RPMI8226 (cell line): ENCODE measurements at places on chromosomes 7 and 10.
A peak's percentile ranks its signal among the peaks of the same experiment; 100 is the strongest.

DNA sequence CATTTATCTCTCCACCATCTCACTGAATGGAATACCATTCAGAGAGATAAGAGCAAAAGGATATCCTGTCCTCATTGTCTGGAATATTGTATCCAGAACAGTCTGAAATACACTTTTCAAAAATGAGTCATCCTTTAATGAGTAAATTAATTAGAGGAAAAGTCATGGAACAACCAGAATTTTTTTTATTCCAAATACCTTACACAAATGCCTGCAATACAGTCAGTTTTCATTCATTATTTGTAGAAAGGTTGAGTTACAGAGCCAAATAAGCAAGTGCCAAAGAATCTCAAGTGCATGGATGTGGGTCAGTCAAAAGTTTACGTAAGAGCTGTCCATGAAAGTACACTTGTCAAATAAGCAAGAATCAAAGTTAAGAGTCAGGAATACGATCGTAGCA, 482.6 kb downstream of the IPMK start:
- DNase-seq, result no peak

DNA sequence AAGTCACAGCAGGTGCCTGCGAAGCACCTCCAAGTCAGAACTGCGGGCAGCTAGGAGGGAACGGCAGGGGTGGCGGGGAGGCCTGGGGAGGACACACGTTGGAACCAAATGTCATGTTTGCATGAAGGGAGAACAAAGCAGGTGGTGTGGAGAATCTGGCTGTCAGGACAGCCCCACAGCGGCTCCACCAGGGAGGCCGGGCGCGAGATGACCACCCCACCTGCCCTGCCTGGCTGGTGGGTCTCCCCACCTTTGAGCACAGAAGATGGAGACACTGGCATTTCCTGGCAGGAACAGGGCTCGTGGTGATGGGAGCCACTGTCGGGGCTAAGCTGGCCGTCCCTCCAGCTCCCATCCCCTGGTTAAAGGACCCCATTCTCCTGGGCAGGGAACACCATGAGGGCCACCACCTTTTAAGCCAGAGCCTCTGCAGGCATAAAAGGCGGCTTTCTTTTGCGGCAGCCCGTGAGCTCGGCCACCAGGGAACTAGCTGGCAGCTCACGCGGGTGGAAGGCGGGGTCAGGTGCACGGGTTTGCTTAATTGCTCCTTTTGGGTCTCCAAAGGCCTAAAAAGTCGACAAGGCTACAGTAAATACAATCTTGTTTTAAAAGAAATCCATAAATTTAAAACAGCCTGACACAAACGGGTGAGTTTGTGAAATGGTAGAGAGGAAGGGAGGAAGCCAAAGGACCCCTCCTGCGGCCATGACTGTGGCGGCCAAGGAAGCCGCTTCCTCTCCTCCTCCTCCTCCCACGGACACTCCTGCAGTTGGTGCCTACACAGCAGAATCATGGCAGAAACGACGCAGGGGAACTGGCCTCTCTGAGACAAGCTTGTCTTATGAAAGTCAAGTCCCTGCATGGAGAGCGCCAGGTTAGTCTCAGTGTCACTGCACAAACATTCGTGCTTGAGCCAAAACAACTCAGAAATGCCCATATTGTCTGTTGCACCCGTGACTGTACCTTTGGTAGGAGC, 213.8 kb downstream of the DNAJB6 start:
- DNase-seq, result peak; percentile 44

GRCh38 chr7:417625-417889, 102.1 kb downstream of the PDGFA start:
- DNase-seq, result no peak

GRCh38 chr10:24153031-24153430, 55.9 kb upstream of the KIAA1217 start:
- DNase-seq, result no peak

GRCh38 chr10:43700306-43700705, 51.6 kb upstream of the ZNF32 start:
- no peak for DNase-seq

- DNase-seq, result peak; percentile 8
These were observed 136.8 kb upstream of the PDE1C start for GRCh38 chr7:32206987-32207386.

DNA sequence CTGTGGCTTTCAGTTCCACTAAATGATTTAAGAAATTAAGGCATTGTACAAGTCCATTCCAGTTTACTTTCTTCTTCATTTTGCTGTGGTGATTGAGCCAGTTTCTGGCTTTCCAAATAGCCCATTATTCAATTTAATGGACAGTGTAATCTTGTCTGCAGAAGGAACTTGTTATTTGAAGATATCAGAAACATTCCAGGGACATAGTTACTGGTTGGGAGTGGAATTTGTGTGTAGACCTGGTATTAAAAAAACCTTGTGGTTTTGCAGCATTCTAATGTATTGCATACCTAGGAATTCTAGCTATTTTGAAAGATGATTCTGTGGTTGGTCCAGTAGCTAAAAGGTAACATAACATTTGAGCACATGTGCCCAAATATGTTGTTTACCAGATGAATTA, 72.2 kb downstream of the MCU start:
- DNase-seq, result no peak

DNA sequence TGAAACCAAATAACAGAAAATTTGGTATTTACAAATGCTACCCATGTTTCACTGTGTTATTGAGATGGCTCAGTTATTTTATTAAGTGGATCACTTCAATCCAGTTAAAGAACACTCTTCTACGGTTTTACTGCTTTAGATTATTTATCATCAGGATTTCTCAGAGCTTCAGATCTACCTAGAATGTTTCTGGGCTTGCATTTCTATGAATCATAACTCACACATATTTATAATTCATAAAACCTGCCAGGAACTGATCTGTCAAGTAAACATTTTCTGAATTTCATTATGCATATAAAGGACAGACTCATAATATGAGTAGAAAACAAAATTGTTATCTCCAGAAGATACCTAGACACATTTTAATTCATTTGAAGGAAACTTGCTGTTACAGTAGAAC, 1172.3 kb upstream of the LRRTM3 start:
- no peak for DNase-seq

GRCh38 chr7:45702751-45703150, 128.6 kb downstream of the ADCY1 start:
- no peak for DNase-seq

DNA sequence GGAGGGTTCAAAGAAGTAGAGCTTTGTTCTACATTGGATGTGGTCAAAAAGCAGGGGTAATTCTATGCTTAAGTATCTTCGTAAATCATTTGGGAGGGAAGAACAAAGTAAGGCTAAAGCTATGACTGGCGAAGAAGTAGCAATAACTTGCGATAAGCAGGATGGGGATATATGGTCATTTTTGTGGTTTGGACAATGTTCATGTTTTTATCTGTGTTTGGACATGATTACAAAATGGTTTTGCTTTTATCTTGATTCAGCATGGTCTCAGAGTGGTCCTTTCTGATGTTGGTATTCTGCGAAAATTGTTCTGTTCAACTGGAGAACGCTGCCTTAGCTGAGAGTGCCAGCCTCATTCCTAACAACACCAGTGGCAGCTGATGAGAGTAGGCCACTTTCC, 208.8 kb downstream of the SEMA3A start:
- no peak for DNase-seq

GRCh38 chr7:86939197-86939814, 120.1 kb downstream of the ELAPOR2 start:
- peak; percentile 76 for DNase-seq

DNA sequence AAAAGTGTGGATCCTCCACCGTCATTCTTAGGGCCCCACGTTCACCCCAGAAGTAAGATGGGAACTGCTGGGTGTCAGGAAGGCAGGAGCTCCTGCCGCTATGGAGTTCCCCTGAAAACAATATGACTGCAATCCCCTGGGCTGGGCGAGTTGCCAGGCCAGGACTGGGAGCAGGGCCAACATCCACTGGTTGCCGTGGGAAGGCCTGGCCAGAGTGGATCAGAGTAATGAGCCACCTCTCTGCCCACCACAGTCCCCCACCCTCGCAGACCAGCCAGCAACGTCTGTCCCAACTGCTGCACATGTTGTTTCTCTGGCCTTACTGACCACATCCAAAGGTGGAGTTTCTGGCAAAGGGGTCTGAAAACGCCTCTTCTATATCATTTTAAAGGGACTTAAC, 86.6 kb downstream of the STRA8 start:
- DNase-seq, result peak; percentile 52

- no peak for DNase-seq
These were observed 9.1 kb downstream of the TRIM56 start for GRCh38 chr7:101094376-101094775.

DNA sequence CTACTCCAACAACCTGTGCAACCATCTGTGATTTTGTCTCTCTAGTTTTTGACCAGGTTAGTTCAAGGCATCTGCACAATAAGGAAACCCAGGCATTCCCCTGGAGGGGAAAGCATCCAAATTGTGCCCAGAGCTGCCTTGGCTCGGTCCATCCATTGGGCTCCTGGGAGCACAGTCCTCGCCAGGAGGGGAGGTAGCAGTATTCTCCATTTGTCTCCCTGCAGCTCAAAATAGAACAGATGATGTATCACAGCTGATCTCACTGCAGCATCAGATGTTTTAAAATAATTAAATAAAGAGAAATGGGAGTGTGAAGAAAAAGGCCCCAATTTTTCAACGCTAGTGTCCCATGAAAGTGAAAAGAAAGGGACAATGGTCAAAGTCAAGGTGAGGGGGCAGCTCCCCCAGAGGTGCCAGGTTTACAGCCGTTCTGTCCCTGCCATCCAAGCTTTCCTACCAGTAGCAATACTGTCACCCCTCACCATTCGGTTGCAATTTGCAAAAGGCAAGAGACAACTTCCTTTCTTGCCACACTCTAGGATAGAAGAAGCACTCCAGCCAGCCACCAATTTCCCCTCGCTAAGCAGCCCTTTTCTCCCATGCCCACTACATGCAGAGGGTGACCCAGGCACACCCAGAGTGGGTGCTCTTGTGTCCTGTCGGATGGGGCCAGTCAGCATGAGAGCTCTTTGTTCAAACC, 43.7 kb downstream of the KCNMA1 start:
- DNase-seq, result no peak

- DNase-seq, result no peak
These were observed 34.2 kb upstream of the ANK3 start for GRCh38 chr10:60423920-60424319.

- no peak for DNase-seq
These were observed 59.8 kb downstream of the ITIH5 start for GRCh38 chr10:7606951-7607404.

DNA sequence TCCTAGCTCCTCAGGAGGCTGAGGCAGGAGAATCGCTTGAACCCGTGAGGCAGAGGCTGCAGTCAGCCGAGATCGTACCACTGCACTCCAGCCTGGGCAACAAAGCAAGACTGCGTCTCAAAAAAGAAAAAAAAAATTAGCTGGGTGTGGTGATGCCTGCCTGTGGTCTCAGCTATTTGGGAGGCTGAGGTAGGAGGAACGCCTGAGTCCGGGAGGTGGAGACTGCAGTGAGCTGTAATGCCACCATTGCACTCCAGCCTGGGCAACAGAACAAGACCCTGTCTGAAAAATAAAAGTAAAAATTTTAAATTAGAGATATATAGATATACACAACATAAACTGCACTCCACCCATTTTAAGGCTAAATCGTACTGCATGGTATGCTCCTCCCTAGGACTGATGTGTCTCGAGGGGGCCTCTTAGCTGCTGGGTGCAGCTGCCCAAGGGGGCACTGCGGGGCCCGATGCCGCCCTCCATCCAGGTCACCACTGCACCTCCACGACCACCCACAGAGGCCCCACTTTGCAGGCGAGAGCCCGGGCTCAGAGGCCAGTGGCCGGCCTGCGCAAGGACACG, 40.9 kb upstream of the FOXK1 start:
- no peak for DNase-seq

DNA sequence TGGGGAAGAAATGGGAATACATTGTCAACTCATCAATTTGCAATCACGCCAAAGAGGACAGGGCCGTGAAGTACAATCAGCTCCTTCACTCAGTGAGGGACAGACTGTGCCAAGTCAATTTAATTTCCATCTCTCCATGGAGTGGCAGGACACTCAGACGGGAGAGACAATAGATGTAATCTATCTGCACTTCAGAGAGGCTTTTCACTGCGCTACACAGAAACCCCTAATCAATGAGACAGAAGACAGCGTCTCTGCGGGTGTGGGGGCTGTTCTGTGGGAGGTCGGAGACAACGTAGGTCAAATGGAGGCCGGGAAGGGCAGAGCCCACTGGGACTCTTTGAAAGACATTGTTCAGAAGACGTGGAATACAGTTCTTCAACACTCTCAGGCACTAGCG, 541.0 kb upstream of the ADARB2 start:
- no peak for DNase-seq

GRCh38 chr10:33067481-33067880, 109.5 kb upstream of the ITGB1 start:
- no peak for DNase-seq

DNA sequence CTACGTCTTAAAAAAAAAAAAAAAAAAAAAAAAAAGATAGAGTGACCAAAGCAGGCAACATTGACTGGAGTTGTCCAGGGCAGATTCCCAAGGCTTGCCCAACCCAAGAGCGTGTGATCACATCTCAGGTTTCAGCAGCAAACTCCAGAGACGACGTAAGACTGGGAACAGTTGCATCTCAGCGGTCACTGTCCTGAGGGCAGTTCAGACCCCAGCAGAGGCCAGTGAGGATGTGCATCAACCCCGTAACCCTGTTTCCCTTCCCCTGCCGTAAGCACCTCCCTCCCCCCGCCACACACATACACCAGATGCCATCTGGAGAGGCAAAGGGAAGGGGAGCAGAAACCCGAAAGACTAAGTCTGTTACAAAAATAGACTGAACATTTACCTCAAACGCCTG, 19.3 kb upstream of the TOMM7 start:
- DNase-seq, result no peak

DNA sequence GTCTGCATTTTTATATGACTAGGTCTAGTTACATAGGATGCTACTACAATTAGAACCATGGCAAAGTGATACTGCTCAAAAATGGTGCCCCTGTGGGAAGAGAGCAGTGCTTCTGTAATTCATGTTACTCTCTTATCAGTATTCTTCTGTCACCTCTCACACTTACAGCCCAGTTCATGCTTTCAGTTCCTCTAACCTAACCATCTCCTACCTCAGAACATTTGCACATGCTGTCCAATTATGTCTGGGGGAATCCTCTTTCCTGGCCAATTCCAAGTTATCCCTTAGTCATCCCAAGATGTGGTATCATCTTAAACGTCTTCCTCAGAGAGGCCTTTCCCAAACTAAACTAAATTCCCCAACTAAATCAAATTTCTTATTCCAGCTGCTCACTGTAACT, 190.2 kb downstream of the RELN start:
- no peak for DNase-seq

DNA sequence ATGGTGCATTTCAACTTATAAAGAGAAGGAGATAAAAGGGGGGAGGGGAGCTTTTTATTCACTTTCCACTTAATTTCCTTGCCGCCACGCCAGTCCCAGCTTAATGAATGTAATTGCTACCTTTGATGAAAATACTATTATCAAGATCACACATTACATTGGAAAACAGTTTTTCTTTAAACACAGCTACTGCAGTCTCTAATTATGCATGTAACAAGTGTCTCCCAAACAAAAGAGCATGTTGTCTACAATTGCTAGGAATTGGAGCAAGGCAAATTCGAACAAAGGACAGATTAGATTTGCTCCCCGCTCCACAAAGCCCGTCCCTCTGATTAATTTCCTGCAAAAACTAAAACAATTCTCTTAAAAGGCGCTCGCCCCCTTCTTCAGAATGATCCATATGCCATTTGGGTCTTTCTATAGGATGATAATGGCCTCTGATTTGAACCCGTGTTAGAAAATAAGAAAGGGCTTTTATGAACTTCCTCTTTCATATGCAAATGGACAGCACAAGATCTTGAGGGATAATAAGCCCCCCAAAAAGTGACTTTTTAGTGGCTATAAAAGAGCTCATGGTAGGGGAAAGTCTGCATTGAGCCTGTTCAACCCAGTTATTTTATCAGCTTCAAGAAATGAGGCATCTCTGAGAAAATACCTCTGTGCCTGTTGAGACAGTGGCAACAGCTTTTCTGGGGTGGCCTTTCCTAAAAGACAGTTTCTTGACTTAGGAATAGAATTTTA, 60.6 kb downstream of the ACADSB start:
- DNase-seq, result no peak
